Osteoblast (primary cell): ENCODE measurements at places on chromosomes 5 and 9. TPM values are rescaled to one million over a fixed set of nuclear protein-coding genes. Genes with fewer than 3 reads are reported as not detected.

GRCh38 chr9:93066978-93067603 lies 8.6 kb downstream of the SUSD3 start:
- H3K4me1 ChIP-seq = no peaks in the 10 kb centered on the region
- no peak overlapping the region for H3K4me3 ChIP-seq
- no peak overlapping the region for H3K27ac ChIP-seq
- no peaks in the 10 kb centered on the region for H3K36me3 ChIP-seq
- H3K27me3 ChIP-seq = no peaks in the 10 kb centered on the region
- no peak for DNase-seq

GRCh38 chr5:57313716-57314115 lies 139.9 kb downstream of the GPBP1 start:
- H3K4me1 ChIP-seq = peaks cover 10% of the 10 kb centered on the region
- no peak overlapping the region for H3K4me3 ChIP-seq
- H3K27me3 ChIP-seq = no peaks in the 10 kb centered on the region

DNA sequence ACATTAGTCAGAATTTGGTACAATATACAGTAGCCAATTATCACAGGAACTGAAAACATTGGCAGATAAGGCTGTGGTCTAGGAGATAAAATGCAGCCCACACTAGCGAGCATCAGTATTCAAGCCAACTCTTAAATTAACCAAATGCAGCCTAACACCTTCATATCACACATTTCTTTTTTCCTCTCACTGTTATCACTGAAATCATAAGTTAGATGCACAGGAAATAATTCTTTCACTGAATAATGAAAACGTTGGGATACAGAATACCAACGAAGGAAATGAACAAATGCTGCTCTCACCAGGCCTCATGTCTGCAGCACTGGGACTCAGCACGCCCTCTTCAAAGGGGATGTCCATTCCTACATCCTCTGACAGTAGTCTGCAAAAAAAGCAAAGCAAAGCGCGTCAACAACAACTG lies 109.1 kb upstream of the PCA3 start:
- H3K27ac ChIP-seq = peak overlapping the region; percentile 91
- no peaks in the 10 kb centered on the region for H3K36me3 ChIP-seq
- no peak overlapping the region for H3K4me3 ChIP-seq
- peaks cover 74% of the 10 kb centered on the region for H3K4me1 ChIP-seq

- peaks cover 82% of the 10 kb centered on the region for H3K27me3 ChIP-seq
- DNase-seq = no peak
- peaks cover 6% of the 10 kb centered on the region for H3K4me1 ChIP-seq
- no peak overlapping the region for H3K4me3 ChIP-seq
- H3K27ac ChIP-seq = no peak overlapping the region
Observed at GRCh38 chr5:93602241-93603077, 19.4 kb downstream of the NR2F1 start.

DNA sequence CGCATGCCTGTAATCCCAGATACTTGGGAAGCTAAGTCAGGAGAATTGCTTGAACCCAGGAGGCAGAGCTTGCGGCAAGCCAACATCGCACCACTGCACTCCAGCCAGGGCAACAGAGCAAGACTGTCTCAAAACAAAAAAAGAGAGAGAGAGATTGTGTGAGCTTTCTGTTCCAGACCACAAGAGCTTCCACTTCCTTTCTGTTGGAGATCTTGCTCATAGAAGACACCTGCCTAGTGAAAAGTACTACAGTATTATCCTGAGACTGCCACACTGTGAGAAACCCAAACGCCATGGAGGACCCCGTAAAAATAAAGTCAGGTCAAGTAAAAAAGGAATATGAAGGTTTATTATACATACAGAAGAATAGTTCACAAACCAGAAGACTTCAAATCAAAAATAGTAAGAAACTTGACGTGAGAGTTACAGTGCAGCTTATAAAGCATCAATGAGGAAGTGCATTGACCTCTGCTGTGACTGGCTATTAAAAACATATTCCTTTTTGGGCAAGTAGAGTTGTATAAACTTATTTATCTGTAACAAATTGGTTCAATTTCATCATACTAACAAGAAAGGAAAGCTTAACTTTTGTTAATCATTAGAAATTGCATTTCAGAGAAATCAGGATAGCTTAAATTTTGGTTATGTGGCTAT lies 4.3 kb upstream of the EMB start:
- H3K27me3 ChIP-seq = no peaks in the 10 kb centered on the region
- H3K36me3 ChIP-seq = no peaks in the 10 kb centered on the region
- no peak overlapping the region for H3K27ac ChIP-seq
- H3K4me3 ChIP-seq = no peak overlapping the region
- DNase-seq = no peak

DNA sequence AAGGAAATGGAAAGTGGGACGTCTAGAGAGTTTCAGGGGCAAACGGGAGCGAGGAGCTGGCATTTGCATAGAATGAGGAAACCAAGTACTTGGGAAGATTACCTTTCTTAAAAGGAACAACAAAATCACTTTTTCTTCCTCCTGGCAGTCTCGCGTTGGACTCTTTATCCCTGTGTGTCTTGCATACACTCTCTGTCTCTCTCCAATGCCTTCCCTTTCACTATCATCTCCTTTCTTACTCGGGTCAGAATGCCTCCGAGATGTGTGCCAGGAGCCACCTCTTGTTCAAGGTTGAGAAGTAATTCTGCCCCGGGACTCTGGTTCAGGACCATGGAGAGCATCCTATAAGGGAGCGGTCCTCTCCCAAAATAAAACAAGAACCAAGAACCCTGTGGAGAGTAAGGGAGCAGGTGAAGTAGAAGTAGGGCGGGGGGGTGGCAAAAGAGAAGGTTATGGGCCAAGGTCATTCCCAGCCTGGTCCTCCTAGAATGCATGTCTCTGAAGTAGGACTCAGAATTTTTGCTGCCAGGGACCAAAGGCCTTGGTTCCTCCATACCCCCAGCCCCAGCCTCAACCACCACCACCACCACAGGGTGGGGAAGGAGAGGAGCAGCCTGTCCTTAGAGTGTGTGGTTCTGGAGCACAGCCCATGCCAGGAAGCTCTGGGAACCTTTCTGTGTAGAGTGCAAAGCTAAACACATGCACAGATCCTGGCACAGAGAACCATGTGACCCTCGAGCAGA lies 72.1 kb upstream of the ARAP3 start:
- no peak overlapping the region for H3K27ac ChIP-seq
- H3K4me3 ChIP-seq = no peak overlapping the region
- no peaks in the 10 kb centered on the region for H3K4me1 ChIP-seq
- peak; percentile 76 for DNase-seq
- no peaks in the 10 kb centered on the region for H3K36me3 ChIP-seq

DNA sequence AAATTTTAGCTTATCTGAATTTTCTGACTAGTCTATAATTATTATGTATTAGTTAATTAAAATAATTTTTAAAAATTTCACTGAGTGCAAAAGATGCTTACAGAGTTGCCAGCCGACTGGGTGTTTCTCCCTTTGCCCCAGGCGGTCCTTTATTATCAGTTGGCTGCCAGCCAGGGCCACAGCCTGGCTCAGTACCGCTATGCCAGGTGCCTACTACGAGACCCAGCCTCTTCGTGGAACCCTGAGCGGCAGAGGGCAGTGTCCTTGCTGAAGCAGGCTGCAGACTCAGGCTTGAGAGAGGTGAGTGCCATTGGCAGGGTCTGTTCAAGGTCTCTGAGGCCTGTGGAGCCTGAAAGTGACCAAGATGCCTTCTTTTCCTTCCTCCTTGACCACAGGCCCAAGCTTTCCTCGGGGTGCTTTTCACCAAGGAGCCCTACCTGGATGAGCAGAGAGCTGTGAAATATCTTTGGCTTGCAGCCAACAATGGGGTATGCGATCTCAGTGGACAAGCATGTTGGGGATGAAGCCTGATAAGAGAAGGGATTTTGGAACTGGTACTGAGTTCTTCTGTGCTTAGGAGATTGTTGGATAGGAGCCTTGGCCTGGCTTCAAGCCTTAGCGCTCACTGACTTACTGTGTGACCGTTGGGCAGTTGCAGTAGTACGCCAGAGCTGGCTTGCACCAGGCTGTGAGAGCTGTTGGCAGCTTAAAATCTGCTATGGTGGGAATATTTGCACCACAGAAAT lies 10.6 kb downstream of the DELE1 start:
- no peak overlapping the region for H3K27ac ChIP-seq
- no peaks in the 10 kb centered on the region for H3K27me3 ChIP-seq
- no peak for DNase-seq
- no peaks in the 10 kb centered on the region for H3K4me1 ChIP-seq
- H3K4me3 ChIP-seq = no peak overlapping the region

GRCh38 chr5:148474025-148474511 lies 90.3 kb downstream of the FBXO38 start:
- H3K4me3 ChIP-seq = no peak overlapping the region
- H3K4me1 ChIP-seq = peaks cover 18% of the 10 kb centered on the region
- H3K36me3 ChIP-seq = no peaks in the 10 kb centered on the region
- DNase-seq = no peak

DNA sequence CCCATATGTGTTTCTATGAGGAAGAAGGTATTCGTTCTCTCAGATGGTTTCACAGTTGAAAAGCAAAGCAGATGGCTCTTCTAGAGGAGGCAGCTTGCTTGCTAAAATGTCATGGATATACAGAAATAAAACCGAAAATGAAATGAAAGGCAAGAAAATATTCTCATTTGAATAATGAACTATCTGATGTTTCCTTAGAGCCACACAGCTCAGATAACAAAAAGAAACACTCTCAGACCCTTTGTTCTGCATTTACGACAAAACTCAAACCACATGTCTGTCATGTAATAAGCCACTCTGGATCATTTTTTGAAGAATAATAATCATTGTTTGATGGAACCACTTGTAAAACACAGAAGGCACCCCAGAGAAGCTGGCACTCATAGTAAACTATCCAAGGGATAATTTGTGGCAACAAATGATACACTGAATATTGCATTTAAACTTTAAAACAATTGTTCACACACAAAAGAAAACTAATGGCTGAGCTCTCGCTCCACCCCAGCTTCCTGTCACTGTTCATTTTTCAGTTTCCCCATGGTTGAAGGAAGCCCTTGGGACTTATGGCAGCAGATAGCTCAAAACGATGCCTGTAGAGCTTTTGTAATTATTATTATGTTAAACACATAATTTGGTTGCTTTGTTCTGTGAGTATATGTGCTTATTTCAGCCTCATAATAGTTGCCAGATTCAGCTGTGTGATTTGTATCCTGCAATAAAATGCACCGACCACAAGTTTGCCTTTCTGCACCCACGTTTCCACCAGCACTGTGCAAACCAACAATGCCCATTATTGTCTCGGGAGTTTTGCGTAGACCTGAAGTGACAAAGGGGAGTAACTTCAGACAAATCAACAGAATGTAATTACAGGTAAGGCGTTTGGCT lies 256.0 kb downstream of the TMEM167A start:
- H3K27ac ChIP-seq = no peak overlapping the region
- H3K4me3 ChIP-seq = no peak overlapping the region
- peaks cover 2% of the 10 kb centered on the region for H3K27me3 ChIP-seq
- no peaks in the 10 kb centered on the region for H3K36me3 ChIP-seq
- no peak for DNase-seq

GRCh38 chr5:142012186-142012785 lies 541 bp downstream of the GNPDA1 start:
- H3K4me3 ChIP-seq = peak overlapping the region; percentile 89
- H3K4me1 ChIP-seq = peaks cover 32% of the 10 kb centered on the region
- H3K27ac ChIP-seq = peak overlapping the region; percentile 86
- no peaks in the 10 kb centered on the region for H3K27me3 ChIP-seq

DNA sequence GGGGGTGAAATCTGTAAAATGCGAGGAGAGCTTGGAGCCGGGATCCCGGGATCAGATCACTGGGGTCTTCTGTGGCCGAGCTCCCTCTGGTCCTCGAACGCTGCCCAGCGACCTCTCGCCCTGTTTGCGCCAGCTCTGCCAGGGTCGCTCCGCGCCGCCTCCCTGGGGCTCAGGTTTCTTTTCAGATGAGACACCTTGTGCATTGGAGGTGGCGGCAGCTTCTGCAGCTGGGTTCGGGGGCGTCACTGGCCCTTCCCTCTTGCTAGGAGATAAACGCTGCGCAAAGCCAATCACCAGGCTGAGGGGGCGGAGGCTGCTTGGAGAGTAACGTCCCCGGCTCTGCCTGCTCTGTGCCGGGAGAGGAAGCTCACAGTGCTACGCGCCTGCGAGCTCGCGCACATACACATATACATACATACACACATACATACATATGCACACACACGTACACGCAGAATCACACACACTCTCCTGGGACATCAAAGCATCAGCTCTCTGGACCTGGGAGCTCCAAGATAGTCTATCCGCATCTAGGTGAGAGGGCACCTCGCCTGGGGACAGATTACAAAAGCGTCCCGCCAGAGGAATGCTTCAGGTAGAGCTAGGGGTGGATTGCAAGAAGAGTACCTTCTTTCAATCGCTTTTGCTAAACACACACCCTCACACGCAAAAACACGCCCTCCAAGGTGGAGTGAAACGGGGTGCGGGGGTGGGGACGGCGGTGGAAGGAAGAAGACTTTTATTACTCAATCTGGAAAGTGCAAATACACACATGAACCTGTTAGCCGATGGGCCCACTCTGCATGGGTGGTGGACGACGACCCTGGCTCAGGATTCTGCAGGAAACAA lies at the start of gene ST8SIA4:
Gene ST8SIA4, minus strand, starts transcription at position 244 of the 849 bp plus-strand sequence. CDS start 327 bp downstream, outside the sequence.
- DNase-seq = peak; percentile 80
- H3K27ac ChIP-seq = no peak within 1 kb of the TSS
- no peaks in the 10 kb centered on the region for H3K36me3 ChIP-seq
- H3K4me1 ChIP-seq = peaks cover 23% of the 10 kb centered on the region

- DNase-seq = peak; percentile 87
- H3K27me3 ChIP-seq = no peaks in the 10 kb centered on the region
- H3K27ac ChIP-seq = peak overlapping the region; percentile 60
- no peaks in the 10 kb centered on the region for H3K36me3 ChIP-seq
Observed at GRCh38 chr9:36486933-36487481, 85.7 kb upstream of the MELK start.

Gene PCYOX1L
- total RNA-seq = 4.3 and 4.7 TPM in 2 replicates

Gene ATOX1
- 52.8 and 54.2 TPM in 2 replicates for total RNA-seq

Gene STPG3
- total RNA-seq = 0.36 TPM in 1 of 2 replicates, not detected in the other

Gene PHF24
- under 0.01 TPM in 1 of 2 replicates, not detected in the other for total RNA-seq

Gene FOXD4L6
- total RNA-seq = under 0.01 TPM in 1 of 2 replicates, not detected in the other

Gene LECT2
- total RNA-seq = not detected in 2 replicates
